ENCODE measurements at places on chromosomes 6 and 20.
A peak's percentile ranks its signal among the peaks of the same experiment; 100 is the strongest.

- DNase-seq = no peak
These were observed 306.7 kb upstream of the SUPT3H start for GRCh38 chr6:45684476-45684875.

DNA sequence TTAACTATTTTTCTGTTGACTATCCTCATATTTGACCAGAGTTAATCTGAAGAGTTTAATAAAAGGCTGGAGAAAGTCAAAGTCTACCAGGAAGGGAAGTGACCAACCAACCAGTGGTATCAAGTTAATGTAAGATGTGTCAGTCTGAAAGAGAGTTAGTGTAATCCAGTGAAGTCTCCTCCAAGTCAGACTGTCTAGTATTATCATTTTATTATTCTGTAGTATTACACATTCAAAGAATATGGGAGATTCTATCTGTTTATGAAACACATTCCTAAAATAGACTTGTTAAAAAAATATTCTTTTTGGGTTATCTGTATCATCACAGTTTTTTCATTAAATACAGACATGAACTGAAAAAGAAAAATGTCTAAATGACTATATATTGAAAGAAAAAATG lies 194.4 kb downstream of the BTBD9 start:
- DNase-seq = no peak

- DNase-seq = peak; percentile 48
These were observed 25.7 kb upstream of the BTBD3 start for GRCh38 chr20:11891776-11892545.

GRCh38 chr6:169660751-169661390 lies 41.0 kb downstream of the WDR27 start:
- DNase-seq = no peak

GRCh38 chr20:21725892-21726291 lies 20.4 kb downstream of the PAX1 start:
- no peak for DNase-seq

- no peak for DNase-seq
These were observed 43.7 kb downstream of the CBLN4 start for GRCh38 chr20:55961376-55962330.

GRCh38 chr20:20248620-20249200 lies 119.2 kb upstream of the INSM1 start:
- no peak for DNase-seq

DNA sequence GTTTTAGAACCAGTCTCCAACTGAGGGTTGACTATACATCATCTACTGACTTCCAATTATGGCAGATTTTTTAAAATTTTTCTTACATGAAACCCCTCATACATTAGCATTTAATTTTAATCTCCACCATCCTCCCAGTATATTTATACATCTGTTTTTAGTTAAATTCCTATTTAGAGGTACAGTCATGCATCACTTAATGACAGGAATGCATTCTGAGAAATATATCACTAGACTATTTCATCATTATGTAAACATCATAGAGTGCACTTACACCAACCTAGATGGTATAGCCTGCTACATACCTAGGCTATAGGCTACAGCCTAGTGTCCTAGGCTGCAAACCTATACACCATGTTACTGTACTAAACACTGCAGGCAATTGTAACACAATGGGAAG lies 316.7 kb upstream of the MARCKS start:
- no peak for DNase-seq

DNA sequence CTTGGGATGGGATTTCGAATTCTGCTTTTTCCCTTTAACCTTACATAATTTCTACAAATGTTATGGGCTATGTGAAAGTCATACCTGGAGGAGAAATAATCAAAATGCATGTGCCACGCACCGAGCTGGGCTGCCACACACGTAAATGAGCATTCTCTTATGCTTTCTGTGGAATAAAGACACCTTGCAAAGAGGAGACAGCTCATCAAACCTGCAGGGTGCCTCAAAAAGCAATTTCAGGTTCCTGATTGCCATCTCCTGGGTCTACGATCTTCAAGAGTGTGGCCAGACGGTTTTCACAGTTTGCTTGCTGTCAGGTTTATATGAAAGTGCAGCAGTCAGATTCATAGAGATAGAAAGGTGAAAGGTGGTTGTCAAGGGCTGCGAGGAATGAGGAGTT lies 36.6 kb downstream of the DUSP22 start:
- no peak for DNase-seq

GRCh38 chr6:11198663-11199603 lies 33.5 kb downstream of the NEDD9 start:
- DNase-seq = peak; percentile 40

DNA sequence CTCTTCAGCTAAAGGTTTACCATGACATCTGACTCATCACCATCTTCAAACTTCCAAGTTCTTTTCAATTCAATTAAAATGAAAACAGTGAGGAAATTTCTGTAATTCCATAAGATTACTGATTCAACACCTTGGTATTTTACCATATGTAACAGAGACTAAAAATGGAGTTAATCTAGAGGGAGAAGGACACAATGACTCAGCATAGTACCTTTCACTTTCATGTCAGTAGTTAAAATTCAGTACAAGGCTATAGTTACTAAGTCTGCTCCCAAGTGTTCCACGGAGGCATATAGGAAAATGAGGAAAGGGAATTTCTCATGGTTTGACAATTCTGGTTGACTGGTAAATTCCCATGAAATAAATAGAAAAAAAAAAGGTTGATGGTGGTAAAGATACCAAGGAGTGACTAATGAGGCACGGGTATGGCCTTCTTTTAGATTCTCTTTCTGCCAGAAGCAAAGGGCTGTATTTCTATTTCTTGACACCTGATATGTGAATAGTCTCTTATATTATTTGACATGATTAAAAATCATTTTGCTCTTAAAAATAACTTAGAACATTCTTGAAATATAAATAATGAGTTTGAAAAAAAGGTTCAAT lies 526.7 kb upstream of the ADGRB3 start:
- DNase-seq = no peak

DNA sequence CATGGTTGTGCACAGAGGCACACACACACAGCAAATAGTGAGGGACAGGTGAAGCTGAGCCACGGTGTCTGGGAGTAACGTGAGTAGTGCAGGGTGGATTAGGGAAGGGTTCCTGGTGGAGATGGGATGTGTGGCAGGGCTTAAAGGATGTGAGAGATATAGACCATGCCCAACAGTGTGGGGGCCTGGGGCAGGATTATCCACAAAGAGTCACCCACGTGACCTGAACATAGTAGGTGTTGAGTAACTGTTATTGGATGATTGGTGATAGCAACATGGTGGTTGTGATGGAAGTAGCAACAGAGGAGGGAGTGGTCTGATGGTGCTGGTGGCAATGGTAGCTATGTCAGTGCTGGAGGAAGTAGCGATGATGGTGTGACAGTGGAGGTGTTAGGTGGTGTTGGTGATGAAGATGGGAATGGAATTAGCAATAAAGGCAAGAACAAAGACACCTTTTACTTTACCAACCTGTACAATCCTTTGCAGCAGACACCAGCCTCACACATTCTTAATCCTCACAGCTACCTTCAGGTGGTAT lies 135.1 kb downstream of the MRPL14 start:
- no peak for DNase-seq

DNA sequence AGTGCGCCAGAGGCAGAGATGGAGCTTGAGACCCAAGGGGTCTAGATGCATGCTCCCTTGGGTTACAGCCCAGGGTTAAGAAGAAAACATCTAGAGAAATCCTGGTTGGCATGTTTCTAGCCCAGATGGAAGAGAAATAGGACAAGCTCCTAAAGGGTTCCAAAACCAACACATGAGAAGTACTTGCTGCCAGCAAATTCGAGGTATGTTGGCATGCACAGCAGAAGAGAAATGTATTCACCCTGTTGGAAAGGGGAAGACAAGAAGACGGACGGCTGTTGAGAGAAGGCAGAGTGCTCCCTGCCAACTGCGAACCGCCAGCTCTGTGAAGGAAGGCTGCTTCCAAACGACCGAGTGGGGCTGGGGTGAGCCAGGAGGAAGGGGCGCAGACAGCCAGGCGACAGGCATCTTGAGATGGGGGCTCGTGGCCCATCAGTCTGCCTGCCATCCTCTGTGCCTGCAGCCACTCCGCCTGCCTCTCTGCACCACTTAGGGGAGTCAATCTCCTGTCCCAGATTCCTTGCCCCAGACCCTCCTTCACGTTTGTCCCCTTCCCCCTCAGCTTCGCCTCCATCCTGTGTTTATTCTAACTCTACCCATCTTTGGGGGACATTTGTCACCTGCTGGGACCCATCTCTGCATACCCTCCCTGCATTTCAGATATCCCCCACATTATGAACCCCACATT lies 249.2 kb downstream of the CDC5L start:
- DNase-seq = no peak

DNA sequence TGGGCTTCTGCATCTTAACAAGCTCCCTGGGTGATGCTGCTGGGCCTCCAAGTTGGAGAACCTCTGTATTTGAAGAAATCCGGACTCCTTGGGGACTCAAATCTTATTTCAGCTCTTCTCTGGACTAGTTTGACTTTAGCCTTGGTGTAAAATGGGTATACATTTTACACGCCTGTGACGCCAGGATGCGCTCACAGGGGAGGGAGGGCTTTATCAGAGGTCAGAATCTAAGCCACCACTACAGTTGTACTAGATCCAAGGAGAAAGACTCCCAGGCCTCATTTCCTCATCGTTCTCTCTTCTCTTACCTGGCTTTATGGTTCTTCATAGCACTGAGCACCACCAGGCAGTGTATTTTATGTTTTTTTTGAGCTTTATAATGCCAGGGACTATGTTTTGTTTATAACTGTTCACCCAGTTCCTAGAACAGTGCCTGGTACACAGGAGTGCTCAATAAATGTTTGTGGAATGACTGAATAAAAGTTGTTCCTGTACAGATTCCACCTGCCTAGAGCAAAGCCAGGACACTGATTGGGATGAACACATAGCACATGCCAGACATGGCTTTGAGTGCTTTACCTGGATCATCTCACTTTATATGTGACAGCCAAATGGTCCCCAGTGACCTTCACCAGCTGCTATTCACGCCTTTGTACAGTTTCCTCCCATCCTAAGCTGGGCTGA lies 5.1 kb upstream of the RBCK1 start:
- DNase-seq = no peak

DNA sequence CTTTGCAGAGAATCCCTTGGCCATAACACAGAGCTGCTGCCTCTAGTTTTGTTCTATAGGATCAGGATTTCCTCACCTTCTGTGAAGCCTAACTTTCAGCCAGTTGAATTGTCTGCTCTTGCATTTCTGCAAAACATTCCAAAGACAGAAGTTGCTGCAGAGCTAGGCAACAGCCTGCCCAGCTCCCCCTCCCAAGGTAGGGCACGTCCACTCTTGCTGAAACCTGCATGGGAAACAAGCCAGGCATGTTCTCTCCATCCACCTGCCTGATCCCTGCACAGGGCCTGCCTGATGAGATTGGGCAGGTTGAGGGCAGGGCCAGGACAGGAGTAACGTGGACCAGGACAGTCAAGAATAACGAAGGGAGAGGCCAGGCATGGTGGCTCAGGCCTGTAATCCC lies 58.9 kb upstream of the NAA20 start:
- DNase-seq = no peak

GRCh38 chr20:4087923-4088322 lies 72.6 kb upstream of the RNF24 start:
- DNase-seq = no peak

DNA sequence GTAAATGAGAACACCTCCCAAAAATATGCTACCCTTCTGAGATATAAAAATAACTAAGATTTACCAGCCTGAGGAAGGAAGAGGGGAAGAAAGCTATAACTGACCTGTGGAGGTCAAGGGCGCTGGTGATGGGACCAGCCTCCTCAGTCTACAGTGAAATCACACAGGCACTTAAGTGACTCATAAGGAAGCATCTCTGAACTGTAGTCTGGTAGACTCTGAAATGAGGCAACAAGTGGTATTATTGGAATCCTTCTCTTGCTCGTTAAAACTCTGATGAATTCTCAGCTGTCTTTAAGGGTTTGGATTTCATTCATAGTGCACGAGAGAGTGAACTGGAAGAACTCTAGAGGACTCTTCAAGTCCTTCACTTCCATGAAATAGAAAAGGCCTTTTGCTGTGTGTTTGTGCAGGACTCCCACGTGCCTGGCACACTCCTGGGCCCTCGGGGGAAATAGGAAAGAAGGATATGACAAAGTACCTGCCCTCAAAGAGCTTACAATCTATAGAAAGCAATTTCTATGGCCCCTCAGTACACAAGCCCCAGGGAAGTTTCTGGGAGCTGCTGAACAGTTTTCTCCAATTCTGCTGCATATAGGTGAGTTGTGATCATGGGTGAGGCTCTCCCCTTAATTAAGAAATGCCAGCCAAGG lies 231.8 kb upstream of the RREB1 start:
- DNase-seq = no peak

DNA sequence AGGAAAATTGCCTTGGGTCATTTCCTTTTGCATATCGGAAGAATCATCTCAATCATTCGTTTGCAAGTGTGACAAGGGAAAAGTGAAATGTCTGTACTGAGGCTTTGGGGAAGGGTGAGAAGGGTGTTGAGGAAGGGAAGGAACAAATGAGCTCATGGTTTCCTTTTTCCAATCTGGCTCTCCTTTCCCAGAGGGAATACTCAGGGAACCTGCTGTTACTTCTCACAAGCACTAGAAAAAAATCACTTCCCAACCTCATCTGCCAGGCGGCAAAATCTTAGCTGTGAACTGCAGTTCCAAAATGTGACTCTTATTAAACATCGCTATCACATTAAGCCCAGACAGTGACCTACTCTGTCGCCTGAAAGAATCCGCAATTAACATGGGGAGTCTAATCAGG lies 258.1 kb downstream of the ZNF217 start:
- DNase-seq = no peak

DNA sequence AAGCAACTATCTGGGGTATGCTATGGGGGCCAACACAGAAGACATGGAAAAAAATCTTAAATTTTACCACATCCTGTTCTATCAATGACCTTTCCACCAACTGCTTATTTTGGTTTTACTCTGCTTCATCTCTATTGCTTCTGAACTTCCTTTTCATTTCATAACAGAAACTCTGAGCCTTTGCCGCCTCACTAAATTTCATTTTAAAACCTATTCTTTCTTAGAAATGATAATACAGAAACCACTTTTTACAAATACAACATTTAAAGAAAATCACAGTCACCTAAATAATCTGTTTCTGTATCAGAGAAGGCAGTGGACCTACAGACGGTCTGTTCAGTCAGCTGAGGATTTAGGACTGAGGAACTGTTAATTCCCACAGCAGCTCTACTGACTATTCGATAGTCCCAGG lies 117.5 kb downstream of the KCNQ5 start:
- no peak for DNase-seq

- no peak for DNase-seq
These were observed 179.7 kb upstream of the SCGN start for GRCh38 chr6:25472306-25472705.

Measured in CD4-positive, alpha-beta T cell treated with Interleukin-6 at 100 ng/mL for 8 hours (primary cell).